Brain (organoid and tissue), 16 donors: ENCODE measurements at places on chromosomes 2 and 18.

GRCh38 chr18:3283908-3284307, 22.0 kb downstream of the MYL12B start:
- peak; percentile 78 for DNase-seq

- peak; percentile 91 for DNase-seq
Observed at GRCh38 chr2:24409700-24410556, 49.6 kb upstream of the ITSN2 start.

DNA sequence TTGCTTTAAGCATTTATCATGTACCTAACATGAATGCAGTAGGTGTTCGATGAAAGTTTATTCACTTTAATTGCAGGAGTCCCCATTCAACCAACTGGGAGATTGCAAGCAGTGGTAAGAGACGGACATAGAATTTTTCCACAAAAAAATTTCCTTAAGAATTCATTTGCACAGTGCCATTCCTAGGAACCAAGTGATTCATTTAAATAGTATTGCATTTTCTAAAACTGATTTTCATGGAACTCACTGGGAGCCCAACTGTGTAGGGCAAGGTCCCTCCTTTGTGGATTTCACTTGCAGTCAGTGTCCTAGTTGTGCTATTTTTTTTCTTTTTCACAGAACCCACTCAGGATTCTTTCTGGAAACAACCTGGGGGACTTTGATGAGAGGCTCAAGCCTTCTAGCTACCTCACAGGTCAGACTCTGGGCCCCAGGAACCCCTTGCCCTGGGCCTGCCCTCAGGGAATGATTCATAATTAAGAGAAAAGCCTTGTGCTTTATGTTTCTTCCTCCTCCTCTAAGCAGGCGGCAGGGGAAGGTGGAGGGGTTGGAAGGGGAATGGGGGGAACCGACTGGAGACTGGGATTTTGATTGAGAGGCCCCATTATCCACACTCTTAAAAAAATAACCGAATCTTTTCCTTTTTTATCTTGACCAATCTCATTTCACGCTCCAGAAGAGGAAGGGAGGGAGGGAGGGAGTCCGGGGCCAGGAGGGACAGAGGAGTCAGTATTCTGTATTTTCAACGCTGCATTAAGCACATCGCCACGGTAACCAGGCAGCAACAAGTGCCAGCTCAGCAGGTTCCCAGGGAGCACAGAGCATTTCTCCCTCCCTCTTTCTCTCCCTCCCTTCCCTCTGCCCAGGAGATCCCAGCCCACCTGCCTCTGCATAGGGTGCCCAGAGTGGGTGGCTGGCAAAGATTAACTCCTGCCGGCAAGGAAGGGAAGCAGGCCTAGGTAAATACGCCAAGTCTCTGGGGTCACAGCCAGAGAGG, 51.8 kb downstream of the PSD4 start:
- peak; percentile 87 for DNase-seq

DNA sequence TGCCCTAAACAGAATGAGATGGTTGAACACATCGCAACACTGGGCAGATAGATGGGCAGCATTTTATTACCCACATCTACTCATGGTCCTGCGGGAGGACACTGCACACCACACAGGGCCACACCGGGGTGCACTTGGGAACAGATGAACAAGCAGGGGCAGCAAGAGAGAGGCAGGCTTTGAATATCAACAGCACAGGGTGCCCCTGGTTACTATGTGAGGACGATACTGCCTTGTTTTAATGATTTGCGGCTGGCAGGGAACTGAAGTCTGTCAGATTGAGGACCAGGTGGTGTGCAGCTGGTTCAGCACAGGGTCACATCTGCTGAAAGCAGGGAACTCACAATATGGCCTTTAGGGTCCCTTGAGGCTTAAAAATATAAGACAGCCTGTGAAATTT, 195.7 kb downstream of the PIEZO2 start:
- DNase-seq, result peak; percentile 49

DNA sequence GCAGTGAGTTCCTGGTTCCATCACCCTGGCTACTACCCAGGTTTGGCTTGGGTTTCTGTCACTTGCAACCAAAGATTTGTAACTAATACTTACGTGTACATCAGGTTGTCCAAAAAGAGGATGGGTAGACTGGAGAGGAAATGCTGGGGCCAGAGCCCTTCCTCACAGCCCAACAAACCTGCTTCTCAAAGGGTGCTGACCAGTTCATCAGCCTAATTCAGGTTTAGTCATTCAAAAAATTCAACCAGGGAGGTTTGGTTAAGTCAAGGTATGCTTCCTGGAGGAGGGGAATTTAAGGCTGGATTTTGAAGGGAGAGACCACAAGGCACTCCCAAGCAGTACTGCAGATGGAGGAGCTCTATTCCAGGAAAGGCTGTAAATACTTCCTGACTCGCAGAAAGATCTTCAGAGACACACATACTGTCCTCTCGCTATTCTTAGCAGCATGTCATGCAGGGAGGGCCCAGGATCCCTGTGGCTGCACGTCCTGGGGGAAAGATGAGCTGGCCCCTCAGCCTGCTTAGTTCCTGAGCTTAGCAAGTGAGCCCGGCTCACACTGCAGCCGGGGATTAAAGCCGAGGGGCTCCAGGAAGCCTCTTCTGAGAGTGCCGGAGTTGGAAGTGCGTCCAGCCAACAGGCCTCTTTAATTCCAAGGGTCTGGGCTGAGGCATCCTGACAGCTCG, 40.0 kb upstream of the BIN1 start:
- no peak for DNase-seq

DNA sequence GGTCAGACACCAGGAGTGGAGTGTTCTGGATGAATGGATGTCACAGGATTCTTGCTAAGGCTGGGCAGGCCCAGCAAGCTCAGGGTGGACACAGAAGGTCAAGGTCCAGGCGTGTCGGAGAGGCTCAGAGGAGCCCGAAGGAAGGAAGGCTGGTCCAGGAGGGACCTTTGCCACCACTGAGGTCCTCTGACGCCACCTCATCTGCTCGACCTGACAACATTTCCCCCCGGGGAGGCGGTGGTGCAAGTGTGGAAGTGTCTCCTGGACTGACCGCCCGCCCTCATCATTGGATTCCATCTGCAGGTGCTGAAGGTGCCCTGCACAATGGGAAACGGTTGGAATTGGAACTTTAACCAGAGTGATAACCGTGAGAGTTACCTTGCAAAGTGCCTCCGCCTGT, 124.6 kb downstream of the RTP5 start:
- DNase-seq, result no peak

DNA sequence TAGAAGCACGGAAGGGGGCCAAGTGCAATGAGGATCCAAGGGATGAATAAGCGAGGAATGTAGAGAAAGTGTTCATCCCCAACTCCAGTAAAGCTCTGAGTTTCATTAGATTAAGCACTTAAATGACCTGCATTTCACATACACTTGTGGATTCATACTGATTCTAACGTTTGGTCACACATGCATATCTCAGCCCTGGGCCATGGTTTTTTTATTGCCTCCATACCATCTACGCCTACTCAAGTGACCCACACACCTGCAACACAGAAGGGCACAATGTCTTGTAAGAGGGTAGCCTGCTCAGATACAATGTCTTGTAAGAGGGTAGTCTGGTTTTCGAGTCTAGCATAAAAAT, 566 bp upstream of the MRPS5 start:
- DNase-seq, result no peak

GRCh38 chr18:51097021-51097822, 67.2 kb downstream of the SMAD4 start:
- DNase-seq, result no peak

- no peak for DNase-seq
Observed at GRCh38 chr2:241842620-241843211, 16.0 kb downstream of the PDCD1 start.

DNA sequence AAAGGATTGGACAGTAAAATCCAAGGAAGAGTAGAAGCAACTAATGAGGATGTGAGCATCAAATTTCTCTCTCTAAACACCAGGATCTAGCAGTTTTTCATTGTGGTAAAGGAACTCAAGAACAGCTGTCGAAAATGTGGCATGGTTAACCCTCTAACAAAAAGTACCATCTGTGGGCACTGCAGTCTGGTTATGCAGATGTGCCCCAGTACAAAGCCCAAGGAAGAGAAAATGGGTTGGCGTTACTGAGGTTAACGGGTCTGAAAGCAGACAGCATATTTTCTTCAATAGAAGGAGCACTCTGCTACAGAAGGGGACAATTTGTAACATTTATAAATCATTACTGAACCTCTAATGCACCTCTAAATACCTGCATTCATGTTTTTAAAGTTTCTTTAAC, 253.0 kb upstream of the HNRNPA3 start:
- DNase-seq, result peak; percentile 49
